ENCODE measurements at places on chromosomes 1 and 21.
A peak's percentile ranks its signal among the peaks of the same experiment; 100 is the strongest.

DNA sequence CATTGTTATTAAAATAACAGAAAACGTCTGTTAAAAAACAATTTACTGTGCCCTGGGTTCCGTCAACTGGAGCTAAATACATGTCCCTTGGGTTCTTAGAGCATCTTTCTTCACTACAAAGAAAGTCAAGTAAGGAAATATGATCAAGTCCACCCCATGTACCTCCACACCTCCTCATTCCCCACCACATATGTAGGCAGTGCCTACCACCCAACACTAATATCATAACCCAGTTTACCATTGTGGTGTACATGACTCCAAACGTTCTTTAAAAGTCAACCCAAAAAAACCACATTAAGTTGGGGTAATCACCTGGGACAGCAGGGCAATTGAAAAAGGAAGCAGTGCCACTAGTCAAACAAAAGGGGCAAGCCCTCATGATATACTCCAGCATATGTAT is 7.8 kb upstream of the LRRC52 start:
- no peak for DNase-seq

DNA sequence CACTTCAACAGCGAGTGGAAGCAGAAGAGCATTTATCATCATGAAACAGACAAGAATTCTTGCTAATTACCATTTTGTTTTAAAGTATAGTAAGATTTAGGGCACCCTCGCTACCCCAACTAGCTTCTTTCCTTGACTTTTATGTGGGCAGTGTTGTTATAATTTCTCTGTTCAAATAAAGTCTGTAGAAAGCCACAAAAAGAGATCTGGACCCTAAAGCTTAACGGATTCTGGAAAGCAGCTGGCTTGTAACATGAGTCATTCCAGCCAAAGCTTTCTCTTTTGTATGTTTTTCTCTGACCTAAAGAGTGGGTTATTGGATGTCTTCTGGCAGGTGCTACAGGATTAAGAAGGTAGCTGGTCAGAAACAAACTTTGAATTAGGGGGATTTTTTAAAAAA is 37.4 kb downstream of the RUNX1 start:
- DNase-seq, result no peak

- no peak for DNase-seq
These were observed 3.8 kb upstream of the MAB21L3 start for GRCh38 chr1:116107371-116107770.

- no peak for DNase-seq
These were observed 1814.0 kb downstream of the PLA2G4A start for GRCh38 chr1:188642704-188643103.

DNA sequence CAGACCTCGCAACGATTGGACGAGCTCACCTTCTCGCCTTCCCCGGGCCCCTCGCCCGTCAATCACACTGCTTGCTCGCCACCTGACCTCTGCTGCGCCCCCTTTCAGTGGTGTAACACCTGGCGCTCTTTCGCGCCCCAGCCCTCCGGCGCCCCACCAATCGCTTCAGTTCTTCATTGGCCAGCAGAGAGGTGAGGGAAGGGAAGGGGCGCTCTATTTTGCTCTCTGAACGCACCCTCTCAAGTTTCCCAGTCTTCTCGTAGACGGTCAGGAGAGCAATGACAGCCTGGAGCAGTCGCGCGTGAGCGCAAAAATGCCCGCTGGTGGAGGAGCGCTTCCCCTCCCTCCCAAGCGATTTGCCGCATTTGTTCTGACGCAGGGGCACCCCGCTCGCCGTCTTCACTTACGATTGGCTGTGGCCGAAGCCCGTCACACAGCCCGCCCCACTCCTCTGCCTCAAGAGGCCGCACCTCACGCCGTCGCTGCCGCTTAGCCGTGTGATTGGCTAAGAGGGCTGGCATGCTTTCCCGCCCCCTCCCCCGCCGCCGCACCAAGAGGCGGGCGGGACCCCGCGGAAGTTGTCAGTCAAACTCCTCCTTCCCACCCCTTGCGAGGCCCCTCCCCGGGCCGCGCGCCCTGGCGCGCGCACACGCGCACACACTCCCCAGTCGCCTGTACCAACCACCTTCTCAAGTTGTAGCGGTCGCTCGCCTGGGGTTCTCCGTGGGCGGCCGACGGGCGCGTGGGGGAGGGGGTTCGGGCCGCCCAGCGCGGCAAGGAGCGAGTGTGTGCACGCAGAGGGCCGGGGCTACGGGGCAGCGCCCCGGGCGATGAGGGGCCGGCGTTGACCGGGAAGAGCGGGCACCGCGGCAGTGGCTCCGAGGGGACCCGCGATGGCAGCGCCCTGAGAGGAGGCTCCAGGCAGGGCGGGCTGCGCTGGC is at the start of gene PPP2R5A:
TSS of gene PPP2R5A (plus strand) at position 667 of the 941 bp plus-strand sequence. CDS start 701 bp downstream, outside the sequence.
- DNase-seq, result peak; percentile 94

- DNase-seq, result no peak
These were observed 37.5 kb downstream of the IGSF21 start for GRCh38 chr1:18144916-18145647.

GRCh38 chr21:34986561-34987500 is 62.3 kb downstream of the RUNX1 start:
- peak; percentile 36 for DNase-seq

DNA sequence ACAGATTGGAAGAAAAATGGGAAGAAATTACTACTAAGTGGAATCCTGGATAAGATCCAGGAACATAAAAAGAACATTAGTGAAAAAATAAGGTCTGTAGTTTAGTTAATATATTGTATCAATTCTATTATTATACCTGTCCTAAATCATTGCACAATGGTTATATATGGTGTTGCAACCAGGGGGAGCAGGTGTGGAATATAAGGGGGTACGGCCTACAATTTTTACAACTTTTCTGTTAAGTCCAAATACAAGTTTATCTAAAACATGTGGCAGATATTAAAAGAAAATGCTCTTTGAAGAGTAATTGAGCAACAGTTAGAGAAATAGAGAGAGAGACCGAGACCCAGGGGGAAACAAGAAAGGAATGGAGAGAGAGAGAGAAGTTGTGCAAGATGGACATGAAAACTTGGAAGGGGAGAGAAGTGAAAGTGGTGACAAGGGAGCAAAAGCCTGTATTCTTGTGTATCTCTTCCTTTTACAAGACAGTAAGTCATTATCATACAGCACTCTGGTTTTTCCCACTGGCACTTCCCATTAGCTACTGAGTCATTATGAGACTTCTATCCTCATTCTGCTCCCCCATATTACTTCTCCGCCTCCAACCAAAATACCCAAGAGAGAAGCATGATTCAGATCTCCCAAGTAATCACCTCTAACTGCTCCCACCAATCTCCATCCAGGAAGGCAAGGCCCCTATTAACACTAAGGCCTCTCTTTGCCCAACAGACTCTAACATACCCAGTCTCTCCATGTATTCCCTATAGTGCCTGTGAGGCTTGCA is 22.3 kb upstream of the TRAF3IP3 start:
- DNase-seq, result no peak

DNA sequence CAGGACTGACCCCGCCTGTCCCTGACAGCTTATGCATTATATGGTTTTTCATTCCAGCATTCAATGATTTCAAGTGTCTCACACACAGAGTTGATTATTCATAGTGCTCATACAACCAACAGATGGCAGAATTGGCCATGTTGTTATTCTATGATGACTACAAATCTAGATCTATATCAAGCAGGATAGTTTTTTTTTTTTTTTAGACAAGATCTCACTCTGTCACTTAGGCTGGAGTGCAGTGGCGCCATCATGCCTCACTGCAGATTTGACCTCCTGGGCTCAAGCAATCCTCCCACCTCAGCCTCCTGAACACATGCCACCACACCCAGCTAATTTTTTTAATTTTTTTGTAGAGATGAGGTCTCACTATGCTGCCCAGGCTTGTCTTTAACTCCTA is 40.1 kb upstream of the LRRC8D start:
- DNase-seq, result no peak

DNA sequence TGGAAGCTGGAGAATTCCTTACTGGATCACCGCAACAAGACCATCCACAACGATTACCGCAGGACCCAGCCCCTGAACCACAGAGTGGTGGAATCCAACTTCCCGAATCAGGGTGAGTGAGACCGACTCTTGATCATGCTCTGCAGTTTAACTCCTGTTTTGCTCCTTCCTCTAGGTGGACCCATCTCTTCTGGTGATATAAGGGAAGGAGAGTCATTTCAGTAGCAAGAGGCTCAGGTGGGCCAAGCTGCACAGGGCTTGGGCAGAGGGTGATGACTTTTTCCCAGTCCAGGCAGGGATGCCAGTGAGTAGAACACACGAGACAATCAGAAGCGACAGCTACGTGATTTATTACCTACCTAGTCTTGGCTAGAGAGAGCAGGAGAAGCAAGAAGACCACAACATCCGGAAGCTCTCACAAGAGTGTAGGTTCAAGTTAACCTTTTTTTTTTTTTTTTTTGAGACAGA is 25.2 kb downstream of the CA6 start:
- no peak for DNase-seq

DNA sequence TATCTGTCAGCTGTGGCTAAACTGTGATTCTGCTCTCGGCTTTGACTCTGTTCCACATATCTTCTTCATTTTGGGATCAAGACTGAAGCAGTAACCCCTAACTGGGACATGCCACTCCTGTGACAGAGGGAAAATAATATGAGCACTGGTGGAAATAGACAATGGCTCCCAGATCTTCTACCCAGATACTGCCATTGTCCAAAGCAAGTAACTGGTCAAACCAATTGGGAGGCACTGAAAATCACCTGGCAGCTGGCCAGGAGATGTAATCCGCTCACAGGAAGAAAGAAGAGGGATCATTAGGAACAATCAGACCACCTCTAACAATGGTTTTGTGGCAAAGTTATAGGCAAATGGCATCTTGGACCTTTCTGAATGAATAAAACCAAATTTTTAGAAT is 10.7 kb downstream of the SNX7 start:
- no peak for DNase-seq

GRCh38 chr1:193090865-193091264 is 14.3 kb downstream of the GLRX2 start:
- no peak for DNase-seq

- no peak for DNase-seq
These were observed 1.5 kb downstream of the S100A8 start for GRCh38 chr1:153389401-153389800.

GRCh38 chr1:209380420-209380819 is 203.1 kb upstream of the CAMK1G start:
- no peak for DNase-seq

DNA sequence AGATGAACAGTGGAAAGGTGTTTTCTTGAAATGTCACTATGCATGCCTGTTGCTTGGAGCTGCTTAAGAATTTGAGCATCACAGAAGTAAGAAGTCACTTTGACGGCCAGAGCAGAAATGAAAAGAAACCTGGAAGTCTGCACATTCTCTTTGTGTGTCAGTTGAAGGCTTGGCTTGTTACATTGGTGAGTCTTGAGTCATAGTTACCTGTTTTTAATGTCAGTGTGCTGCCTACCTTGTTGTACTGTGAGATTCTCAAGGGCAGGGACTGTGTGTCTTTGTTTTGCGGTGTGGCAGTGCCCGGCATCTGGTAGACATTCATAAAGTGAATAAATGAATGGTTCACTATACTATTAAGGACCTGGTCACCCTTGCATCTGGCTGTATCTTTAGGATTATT is 9.9 kb downstream of the OTUD3 start:
- no peak for DNase-seq

DNA sequence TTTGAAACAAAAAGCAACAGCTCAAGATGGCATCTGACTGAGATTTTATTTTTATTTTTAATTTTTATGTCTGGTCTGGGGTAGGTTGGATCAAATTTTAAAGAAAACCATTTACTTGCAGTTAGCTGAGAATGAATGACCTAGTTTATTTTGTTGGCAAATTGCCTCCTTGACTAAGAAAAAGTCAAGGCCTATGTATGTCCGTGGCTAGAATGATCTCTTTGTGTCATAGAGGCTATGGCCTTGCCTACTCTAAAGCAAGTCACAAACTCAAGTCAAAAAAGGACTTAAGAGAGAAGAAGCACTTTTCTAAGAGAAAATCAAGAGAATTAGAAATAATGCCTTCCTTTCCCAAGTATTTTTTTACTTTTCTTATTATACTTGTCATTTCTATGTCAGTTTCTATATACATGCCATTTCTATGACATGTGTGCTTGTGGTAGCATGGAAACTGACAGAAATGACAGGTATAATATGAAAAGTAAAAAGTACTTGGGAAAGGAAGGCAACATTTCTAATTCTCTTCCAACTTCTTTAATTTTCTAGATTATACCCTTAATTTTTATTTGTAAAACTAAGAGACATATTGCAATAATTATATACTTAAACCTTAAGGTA is 136.7 kb downstream of the CENPF start:
- DNase-seq, result no peak

All from activated T-cell treated with anti-CD3 and anti-CD28 coated beads for 4 hours (primary cell).